ENCODE measurements at places on chromosomes 5 and 9.

DNA sequence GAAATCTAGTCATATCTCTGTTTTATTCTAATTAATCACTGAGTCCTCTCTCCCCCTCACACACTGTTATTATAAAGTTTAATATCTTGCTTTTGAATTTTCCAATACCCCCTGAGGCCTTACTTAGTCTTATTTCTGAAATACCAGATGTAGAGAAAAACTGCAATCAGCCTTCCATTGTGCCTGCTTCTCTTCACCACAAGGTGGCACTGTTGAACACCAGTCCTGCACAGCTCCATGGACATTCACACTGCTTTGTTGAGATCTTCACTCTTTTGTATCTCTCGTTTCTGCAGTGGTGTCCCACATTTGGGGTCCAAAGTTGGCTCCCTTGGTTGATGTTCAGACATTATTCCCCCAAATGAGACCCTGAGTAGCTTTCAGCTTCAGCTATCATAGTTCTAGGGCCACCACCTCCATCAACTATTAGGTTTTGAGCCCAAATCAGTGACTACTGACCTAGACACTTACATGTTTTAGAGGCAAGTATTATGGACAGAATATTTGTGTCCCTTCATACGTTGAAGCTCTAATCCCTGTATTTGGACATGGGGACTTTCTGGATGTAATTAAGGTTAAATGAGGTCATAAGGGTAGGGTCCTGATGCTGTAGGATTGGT lies 24.3 kb downstream of the BOD1 start:
- DNase-seq = peak; percentile 51

- DNase-seq = no peak
These were observed 241.8 kb downstream of the TRIM32 start for GRCh38 chr9:116928884-116929283.

DNA sequence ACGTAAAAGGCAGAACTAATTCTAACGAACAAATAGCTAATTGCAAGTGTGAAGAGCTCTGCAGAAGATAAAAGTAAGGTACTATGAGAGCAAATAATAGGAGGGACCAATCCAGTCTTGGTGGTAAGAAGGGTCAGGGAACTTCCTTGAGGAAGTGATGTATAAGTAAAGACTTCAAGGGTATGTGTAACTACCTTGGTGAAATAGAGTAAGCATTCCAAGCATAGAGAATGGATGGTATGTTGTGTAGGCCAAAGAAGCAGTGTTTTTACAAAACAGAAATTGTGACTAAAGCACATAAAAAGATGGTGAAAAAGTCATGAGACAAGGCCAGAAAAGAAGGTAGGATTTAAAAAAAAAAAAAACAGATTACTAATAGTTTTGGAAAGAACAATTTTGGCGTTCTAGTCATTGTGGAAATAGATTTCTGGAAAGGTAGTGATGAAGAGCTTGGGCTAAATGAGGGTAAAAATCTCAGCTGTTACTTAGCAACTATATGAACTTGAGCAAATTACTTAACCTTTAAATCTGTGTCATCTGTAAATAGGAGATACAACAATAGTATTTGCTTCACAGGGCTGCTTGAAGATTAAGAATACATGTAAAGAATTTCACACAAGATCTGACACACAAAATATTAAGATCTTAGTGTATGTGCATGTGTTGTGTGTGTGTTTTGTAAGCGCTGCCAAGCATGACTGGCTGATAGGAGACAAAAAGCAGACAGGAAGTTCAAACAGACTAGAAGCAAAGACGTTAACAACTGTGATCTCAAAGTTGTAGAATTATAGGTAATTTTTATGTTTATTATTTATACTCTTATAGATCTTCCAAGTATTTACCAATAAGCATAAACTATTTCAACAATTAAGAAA lies 73.5 kb downstream of the NR6A1 start:
- DNase-seq = no peak

- no peak for DNase-seq
These were observed 25.1 kb upstream of the TRIM14 start for GRCh38 chr9:98144076-98144475.

DNA sequence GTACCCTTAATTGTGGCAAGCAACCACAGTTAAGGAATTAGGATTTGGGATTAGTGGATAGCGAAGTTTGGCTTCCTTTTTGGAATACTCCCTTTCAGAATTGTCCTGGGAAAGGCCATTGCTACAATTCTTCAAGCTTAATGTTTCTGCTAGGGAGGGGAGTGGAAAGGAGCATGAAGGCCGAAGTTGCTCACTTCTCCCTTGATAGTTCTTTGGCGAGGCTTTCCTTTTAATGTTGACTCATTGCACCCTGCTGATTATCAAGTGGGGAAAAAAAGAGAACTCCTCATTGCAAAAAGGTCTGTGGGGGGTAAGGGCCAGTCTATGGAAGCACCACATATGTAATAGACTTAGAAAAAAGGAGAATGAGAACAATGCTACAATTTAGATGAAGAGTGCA lies 30.7 kb downstream of the GRIN3A start:
- no peak for DNase-seq

- no peak for DNase-seq
These were observed 37.8 kb downstream of the FAM78A start for GRCh38 chr9:131238402-131239021.

DNA sequence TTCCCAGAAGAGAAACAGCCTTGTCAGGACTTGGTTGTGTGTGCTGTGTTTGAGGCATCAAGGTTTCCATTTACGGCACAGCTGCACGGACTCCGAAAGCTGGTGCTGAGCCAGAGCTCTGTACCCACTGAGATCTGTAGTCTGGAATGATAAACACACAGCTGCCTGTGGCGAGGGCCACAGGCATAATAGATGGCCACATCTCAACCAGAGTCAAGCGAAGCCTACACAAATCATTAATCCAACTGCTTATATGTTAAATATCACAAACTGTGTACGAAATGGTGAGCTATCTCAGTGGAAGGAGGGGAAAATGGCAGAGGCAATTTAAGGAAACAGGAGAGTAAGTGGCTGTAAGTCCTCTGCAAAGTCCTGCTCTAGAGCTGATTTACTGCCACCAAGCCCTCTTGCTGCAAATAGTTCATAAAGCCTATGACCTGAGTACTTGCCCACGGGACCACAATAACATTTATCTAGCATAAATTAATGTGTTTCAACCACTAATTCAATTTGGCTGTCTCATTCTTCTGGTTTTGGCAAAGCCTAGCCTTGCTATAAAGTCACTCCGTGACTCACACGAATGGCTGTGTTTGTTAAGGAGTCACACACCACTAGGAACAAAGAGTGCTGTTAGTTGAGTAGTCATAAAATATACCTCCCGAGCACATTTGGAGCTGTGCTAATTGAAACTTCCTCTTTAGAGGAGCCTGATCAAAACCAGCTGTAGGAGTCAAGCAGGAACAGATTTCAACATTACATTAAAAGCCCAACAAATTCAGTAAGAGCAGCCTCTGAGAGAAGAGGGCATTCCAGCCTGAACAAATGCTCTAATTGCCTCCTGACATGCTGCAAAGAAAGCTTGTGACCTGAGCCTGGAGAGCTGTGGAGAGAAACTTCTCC lies 738.6 kb upstream of the ZNF608 start:
- DNase-seq = no peak

DNA sequence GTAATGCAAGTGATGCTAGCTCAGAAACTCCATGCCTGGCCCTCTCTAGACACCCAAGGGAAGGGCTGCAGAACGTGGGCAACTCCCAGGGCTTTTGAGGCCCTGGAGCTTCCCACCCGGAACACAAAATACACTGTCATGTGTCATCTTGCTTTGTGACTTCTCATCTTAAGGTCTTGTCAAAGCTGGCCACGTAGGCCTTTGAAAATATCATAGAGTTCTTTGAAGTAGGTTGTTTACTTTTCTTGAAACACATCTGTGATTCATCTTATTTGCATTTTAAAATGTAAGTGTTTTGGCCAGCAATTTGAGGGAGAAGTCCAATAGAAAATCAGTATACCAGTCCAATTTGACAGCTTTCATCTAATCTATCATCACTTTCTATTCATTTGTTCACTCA lies 40.2 kb upstream of the PALM2AKAP2 start:
- no peak for DNase-seq

- peak; percentile 10 for DNase-seq
These were observed 734 bp downstream of the KIF27 start for GRCh38 chr9:83920469-83920926.

- no peak for DNase-seq
These were observed 610.6 kb downstream of the CDH12 start for GRCh38 chr5:22242532-22242931.

- no peak for DNase-seq
These were observed 21.7 kb downstream of the RMI1 start for GRCh38 chr9:84002344-84002743.

GRCh38 chr5:58855851-58856739 lies 273.2 kb downstream of the RAB3C start:
- no peak for DNase-seq

DNA sequence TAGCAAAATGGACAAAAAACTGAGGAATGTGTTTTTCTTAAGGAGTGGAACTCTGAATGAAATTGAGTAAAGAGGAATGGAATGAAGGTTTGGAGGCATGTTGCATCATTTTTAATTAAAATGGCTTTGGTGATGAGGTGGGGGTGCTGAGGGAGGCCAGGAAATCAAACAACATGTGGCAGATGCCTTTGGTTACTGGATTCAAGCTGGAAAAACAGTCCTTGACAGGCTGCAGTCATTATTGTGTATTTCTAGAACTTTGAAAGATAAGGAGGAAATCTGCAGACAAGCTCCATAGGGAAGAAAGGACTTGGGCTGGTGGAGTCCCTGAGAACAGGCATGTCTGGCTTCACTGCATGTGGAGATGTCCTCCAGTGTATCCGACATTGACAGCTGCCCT lies 203.5 kb upstream of the HAPLN1 start:
- DNase-seq = no peak

GRCh38 chr5:130323804-130324454 lies 419.7 kb downstream of the CHSY3 start:
- peak; percentile 9 for DNase-seq

- no peak for DNase-seq
These were observed 16.8 kb upstream of the PHYKPL start for GRCh38 chr5:178249191-178249989.

- DNase-seq = no peak
These were observed 7.4 kb downstream of the ZCCHC9 start for GRCh38 chr5:81308836-81309235.

- DNase-seq = no peak
These were observed 173.4 kb downstream of the ZNF462 start for GRCh38 chr9:107036367-107036766.

GRCh38 chr9:4298255-4299004 lies 1.4 kb downstream of the GLIS3 start:
- peak; percentile 30 for DNase-seq

DNA sequence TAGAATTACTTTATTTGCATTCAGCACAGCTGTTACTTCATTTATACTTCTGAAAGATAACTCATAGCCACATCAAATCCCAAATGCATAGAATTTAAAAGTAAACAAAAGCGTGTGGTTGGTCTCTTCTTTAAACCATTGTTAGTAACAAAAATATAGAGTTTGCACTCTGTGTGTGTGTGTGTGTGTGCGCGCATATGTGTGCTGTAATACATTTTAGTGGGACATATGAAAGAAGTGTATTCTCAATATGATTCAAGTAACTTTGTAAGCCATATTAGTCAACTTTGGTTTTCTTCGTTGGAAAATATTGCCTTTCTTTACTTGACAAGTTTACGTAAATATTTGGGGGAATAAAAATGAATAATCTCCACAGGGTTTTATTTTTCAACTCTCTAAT lies 106.1 kb upstream of the PRRC1 start:
- no peak for DNase-seq

DNA sequence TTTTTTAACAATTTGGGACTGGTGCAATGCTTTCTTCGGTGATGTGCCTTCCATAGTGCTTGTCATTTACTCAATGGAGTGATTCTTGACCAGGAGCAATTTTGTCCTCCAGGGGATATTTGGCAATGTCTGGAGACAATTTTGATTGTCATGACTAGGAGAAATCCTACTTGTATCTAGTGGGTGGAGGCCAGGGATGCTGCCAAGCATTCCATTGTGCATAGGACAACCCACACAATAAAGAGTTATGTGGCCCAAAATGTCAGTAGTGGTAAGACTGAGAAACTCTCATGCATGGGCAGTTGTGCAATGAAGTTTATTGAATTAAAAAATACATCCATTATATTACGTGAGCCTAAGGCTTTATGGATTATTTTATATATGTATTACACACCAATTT lies 70.5 kb downstream of the FOCAD start:
- no peak for DNase-seq

All from hematopoietic multipotent progenitor cell treated with erythropoietin and hydrocortisone succinate and interleukin-3 and kit ligand, for 8 days (in vitro differentiated cells).